Activated T-helper 2 cell treated with anti-CD3 and anti-CD28 coated beads, Interferon-gamma antibody, Interleukin-2, Interleukin-4, amounts not matched to agents 10 μg/mL and 5 μg/mL and 100 μg/mL, durations not matched to agents 14 hours and 24 hours and 36 hours (primary cell): ENCODE measurements at places on chromosomes 1 and 21. TPM values are rescaled to one million over a fixed set of nuclear protein-coding genes. Genes with fewer than 3 reads are reported as not detected.

The TSTD1 gene
- 49.0 and 49.1 TPM in 2 replicates for total RNA-seq

The HPCA gene
- 0.62 TPM in 1 of 2 replicates, not detected in the other for total RNA-seq

The CA14 gene
- total RNA-seq = not detected in 2 replicates

The AMIGO1 gene
- 0.66 and 0.92 TPM in 2 replicates for total RNA-seq

The AMY1C gene
- not detected in 2 replicates for total RNA-seq

The NTMT2 gene
- total RNA-seq = not detected in 2 replicates

The MYBPH gene
- not detected in 2 replicates for total RNA-seq
